ENCODE measurements at places on chromosomes 7 and 10.

- no peak for DNase-seq
Measured at GRCh38 chr7:77734659-77735421, 38.6 kb downstream of the RSBN1L start.

GRCh38 chr10:130022511-130023299 lies 58.6 kb upstream of the EBF3 start:
- DNase-seq: no peak

GRCh38 chr7:149289856-149290255 lies 27.9 kb downstream of the ZNF783 start:
- no peak for DNase-seq

DNA sequence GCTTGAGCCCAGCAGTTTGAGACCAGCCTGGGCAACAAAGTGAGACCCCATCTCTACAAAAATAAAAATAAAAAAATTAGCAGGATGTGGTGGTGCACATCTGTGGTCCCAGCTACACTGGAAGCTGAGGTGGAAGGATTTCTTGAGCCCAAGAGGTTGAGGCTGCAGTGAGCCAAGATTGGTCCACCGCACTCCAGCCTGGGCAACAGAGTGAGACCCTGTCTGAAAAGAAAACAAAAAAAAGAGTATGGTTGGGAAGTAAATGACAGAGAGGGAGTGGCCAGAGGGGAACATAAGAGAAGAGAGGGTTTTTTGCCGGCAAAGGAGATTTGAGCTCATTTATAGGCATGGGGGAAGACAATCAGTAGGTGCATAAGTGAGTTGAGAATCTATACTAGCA lies 19.7 kb downstream of the PLXDC2 start:
- DNase-seq: no peak

DNA sequence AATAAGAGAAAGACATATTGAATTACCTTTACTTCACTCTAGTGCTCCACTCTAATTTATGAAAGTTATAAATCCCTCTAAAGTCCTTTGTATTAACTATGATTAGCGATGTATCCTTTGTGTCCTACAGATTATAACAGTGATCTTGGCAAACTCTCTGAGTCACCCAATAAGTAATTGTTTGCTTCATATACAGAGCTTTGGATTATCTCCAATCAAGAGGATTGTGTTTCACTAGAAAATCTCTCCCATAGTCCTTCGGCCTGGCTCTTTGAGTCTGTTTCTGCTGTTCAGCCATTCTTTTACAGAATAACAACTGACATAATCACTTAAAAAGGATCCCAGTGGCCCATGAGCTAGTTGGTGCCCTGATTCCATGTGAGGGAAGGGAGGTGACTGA lies 9.5 kb downstream of the LMOD2 start:
- no peak for DNase-seq

DNA sequence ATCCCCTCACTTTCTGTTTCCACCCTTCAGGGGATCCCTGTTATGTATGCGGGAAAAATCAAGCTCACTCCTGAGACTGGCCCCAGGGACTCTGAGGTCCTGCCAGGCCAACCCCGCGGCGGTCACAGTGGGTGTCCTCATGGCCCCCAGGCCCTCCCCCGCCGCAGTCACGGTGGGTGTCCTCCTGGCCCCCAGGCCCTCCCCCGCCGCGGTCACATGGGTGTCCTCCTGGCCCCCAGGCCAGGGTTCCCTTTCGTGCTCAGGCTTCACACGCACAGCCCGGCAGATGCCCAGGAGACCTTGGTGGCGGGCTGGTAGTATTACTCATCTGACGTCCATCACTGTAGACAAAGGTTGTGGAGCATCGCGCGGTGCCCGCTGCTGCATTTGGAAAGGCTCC lies 491.0 kb upstream of the FOXK1 start:
- DNase-seq: no peak

GRCh38 chr7:48424731-48425130 lies 253.5 kb downstream of the ABCA13 start:
- DNase-seq: peak; percentile 0

DNA sequence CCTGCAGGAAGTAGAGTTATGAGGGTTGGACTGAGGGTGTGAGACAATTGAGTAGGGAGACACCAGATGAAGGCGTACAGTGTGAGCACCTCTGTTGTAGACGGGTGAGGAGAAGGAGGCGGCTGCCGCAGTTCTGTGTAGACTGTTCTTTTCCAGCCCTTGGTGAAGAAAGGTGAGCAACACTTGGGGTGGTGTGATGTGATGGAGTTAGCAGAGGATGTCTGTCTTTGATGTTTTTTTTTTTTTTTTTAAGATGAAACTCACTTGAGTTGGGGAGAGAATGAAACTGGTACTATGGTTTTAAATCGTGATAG lies 42.8 kb upstream of the RNF216 start:
- DNase-seq: no peak

DNA sequence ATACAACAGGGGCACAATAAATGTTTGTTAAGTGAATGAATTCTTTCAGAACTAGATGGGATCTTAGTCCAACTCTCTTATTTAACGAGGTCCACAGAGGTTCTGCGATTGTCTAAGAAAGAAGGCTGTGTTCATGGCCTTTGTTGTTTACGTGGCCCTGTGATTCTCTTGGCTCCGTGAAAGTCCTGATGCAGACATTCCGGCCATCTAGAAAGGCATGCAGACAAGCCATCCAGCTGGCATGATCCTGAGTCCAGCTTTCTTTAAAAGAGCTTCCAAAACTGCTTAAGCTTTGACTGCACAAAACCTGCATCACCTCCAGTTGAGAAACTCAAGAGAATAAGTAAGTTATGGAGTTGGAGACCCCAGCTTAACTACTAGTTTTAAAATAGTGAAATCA lies 26.0 kb downstream of the EGFR start:
- DNase-seq: no peak

- no peak for DNase-seq
Measured at GRCh38 chr10:5608608-5609220, 57.7 kb downstream of the ASB13 start.

GRCh38 chr7:18521945-18522566 lies 26.5 kb downstream of the HDAC9 start:
- DNase-seq: no peak

- DNase-seq: peak; percentile 58
Measured at GRCh38 chr7:105656922-105657521, 75.7 kb upstream of the EFCAB10 start.

DNA sequence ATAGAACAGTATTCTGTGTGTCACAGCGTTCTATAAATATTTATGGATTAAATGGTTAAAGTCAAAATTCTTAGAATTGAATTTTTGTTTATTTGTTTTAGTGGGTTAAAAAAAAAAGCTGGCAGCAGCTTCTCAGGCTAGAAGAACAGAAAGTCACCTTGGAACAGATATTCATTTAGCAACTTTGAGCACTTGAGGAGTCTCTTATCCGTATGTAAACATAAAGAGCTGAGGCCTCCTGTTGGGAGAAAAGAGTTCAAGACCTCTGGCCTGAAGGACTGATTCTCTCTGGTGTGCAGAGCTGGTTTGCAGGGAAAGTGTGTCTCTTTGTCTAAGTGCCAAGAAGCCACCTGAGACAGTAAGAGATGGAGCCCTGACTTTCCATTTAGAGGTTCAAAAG lies 109.9 kb downstream of the HERPUD2 start:
- no peak for DNase-seq

DNA sequence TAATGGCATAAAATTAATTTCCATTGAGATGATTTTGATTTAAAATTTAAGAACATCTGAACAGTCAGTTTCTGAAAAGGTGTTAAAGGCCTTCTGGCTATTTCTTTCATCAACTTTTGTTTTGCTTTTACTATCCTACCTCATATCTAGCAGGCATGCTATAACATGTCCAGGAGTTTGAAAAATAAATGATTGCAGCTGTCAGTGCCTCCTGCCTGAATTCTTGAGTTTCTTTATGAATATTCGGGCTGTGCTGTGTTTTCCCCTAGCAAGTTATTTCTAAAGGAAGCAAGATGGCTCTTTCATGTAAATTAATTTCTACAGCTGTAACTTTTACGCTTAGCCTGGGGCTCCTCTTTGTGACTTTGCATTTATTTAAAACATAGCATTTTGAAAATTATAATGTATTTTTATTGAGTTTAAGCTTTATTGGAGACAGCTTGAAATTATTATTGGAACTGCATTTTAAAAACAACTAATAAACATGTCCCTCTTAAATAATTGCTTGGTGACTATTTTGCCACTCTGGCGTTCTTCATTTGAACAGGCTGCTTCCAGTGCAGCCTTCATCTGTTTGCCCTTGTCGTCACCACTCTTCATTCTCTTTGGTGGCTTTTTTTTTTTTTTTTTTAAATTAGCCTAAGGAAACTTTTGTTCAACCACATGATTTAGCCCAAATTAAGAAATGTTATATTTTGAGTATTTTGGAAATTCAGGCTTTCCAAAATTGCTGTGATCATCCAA lies 1083.4 kb upstream of the LRRN3 start:
- no peak for DNase-seq

DNA sequence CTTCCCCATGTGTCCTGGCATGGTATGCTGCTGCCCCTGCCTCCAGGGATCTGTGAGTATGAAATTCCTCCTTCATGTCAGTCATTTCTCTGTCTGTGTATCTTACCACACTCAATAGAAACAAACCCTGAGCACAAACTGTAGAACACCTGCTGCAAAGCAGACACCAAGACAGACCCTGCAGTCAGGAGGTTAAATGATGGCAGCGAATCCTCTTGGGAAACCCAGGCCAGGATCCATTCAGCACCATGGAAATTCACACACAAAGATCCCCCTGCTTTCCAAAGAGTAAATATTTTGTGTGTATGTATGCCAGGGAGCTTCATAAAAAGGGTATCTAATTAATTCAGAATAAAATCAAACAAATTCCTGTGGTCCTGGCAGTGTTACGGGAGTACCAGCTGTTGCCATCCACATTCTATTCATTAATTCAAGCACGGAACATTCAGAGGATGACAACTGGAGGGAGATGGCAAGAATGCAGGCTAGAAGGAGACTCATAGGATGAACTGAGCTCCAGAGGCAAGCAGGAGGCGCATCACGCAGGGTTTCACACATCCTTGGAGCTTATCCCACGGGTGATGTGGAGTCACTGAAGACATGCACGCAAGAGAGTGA lies 14.8 kb downstream of the ITIH5 start:
- no peak for DNase-seq

- DNase-seq: peak; percentile 5
Measured at GRCh38 chr7:111911166-111911961, 294.8 kb downstream of the DOCK4 start.

- no peak for DNase-seq
Measured at GRCh38 chr7:28498636-28499035, 86.3 kb downstream of the CREB5 start.

DNA sequence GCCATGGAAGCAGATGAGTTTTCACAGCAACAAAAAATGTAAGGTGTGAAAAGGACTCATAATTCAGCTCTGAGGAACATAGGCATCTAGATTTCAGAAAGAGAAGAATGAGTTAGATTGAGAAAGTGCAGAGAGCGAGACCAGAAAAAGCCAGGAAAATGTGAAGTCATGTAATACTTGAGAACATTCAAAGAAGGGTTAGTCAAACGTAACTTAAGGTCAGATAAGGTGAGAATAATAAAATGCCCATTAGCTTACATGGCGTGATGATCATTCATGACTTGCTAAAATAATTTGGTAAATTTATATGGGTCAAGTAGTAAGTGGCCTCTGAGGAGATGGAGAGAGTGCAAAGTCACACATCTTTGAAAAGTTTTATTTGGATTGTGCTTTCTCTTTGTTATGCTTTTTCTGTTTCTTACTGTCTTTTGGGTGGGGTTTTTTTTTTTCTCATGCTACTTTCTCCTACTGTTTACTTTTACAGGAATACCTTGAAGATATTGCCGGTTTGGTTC lies 271.8 kb upstream of the NRG3 start:
- DNase-seq: no peak

DNA sequence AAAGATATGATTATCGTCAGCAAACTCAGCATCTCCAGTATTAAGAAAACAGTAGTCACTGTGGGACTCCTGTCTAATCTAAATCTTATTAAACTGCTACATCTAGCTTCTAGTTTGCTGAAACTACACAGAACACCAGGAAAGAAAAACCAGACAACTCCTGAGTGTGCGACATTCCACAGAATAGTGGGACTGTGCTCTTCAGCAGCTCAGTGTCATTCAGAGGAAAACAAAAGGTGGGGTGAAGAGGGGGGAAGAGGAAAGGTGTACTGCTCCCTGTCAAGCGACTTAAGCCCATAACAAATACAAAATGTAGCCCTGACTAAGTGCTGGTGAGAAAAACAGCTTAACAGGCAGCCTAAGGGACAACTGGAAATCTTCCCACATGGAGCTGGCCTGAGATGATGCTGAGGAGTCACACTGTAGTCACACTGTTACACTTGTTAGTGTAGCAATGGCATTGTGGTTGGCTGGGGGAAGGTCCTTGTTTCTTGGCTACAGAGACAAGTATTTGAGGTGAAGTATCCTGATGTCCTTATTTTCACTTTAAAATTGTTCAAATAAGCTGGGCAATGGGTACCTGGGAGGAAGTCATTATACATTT lies 135.5 kb downstream of the USP6NL start:
- DNase-seq: no peak

- no peak for DNase-seq
Measured at GRCh38 chr7:143171697-143172096, 11.5 kb upstream of the TAS2R39 start.

GRCh38 chr10:79981450-79982361 lies 32.8 kb upstream of the SFTPD start:
- peak; percentile 57 for DNase-seq

DNA sequence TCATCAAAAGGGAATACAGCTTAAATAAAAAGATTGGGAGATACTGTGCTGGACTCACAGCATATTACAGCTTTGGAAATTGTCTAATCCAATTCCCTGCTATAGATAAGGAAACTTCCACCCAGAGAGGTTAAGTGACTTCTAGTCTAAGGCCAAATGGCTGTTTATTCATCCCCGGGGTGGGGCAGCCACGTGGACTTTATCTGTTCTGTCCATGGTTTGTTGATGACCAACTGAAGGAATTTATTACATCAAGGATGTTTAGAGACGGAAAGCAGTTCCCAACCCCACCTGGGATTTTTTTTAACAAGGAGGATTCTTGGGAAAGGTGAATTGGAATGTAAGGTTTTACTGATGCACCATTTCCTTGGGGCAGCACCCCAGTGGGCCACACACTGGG lies 88.6 kb downstream of the ATXN7L1 start:
- DNase-seq: no peak

GRCh38 chr10:120095875-120096274 lies 203.3 kb downstream of the SEC23IP start:
- DNase-seq: no peak

DNA sequence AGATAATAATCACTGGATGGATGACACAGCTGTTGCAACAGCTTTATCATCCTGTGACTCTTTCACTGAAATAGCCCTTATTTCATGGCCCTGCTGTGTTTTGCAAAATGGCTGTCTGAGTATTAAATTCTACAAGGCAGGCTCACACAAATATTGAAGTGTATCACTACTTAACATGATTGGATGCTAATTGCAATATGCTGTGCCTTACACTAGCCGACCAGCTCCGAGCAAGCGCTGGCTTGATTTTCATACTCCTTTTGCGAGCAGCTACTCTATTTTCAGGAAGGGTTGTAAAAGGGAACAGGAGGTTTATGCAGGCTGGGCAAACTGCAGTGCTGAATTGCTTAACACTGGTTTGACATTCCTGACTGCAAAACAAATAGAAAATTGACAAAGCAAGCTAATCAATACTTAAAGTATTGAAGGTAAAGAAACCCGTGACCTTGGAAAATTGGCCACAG lies 121.6 kb downstream of the CACNB2 start:
- no peak for DNase-seq

GRCh38 chr7:29486191-29486700 lies 77.4 kb upstream of the PRR15 start:
- DNase-seq: no peak

GRCh38 chr7:66418537-66418936 lies 210.1 kb upstream of the KCTD7 start:
- no peak for DNase-seq

- DNase-seq: peak; percentile 25
Measured at GRCh38 chr10:53209944-53210611, 437.5 kb upstream of the MBL2 start.

- DNase-seq: peak; percentile 75
Measured at GRCh38 chr10:97463363-97464132, 17.6 kb downstream of the ZDHHC16 start.

All from KBM-7 (cell line).